Common myeloid progenitor, CD34-positive (primary cell): ENCODE measurements at places on chromosomes 2 and 18.

GRCh38 chr2:201833781-201834180 lies 27.4 kb downstream of the CDK15 start:
- no peak for DNase-seq

DNA sequence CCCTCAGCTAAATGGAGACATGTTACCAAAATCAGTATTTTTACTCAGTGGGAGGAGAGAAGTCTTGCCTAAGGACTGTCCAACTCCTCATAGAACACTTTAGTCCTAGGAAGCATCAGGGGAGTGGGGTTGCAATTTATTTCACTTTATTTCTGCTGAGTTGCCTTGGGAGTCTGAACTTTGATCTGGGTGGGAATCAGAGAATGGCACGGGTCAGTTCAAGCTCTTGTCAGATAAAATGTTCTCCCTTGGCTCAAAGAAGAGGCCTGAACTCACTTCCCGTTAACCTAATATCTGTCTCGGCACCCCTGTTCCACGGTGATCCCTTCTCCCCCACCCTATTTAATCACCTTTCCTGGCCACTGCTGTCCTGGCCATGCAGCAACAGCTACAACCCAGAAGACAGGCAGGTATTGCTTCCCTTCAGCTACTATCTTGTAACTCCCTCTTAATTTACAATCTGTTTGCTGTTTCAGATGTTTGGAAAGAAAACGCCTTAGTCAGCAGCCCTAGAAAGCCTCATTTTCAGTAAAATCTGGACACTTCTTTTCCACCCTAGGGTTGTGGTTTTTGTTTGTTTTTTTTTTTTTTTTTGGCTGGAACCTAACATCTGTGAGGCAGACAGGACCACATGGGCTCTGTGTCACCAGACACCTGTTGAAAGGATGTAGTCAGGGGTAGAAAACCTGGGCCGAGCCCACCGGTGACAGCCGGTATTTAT lies 52.5 kb downstream of the SERTAD2 start:
- no peak for DNase-seq

GRCh38 chr2:236317938-236318396 lies 53.8 kb upstream of the ASB18 start:
- no peak for DNase-seq

DNA sequence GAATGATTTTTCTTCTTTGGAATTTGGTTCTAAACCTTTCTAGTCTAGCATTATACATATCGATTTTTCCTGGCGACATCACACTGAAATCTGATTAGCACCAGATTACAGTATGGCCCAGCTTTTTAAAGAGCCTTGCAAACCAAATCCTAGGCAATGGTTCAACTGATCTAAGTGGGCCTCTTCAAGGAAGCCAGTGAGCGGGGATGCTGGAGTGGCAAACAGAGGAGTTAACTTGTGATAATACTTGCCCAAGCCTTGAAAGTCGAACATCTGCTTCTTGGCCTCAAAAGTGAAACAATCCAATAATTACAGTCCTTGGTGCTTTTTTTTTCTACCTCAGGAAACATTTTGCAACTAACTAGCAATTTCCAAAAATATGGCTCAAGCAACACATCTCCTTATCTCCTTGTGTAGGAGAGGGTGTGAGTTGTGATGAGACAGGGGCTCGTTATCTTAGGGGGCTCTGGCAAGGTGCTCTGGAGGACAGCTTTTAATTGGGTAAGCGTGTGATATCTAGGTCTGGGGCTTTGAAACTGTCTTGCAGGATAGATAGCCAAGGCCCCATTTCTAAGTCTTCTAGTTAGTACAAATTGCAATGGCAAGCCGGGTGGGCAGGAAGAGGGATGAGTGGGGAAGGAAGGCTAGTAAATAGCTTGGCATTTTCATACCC lies 240.2 kb upstream of the CCDC68 start:
- DNase-seq, result no peak

DNA sequence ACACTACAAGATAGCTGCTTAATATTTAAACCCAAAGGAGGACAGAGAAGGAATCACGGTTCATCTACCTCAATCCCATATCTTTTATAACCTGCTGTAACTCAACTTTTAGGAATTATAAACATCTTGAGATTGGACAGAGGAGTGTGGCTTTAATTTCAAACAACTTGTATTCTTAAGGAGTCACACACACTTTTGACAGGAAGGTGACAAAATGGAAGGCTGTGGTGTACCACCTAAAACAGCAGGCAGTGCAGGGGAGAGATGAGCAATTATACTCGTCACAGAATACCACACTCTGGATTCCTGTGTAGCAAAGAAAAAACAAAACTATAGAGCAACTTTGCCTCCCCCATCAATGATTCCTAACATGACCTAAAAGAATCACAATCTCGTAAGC lies 194.8 kb downstream of the ZEB2 start:
- peak; percentile 20 for DNase-seq

GRCh38 chr2:142748559-142749099 lies 128.8 kb upstream of the KYNU start:
- no peak for DNase-seq

DNA sequence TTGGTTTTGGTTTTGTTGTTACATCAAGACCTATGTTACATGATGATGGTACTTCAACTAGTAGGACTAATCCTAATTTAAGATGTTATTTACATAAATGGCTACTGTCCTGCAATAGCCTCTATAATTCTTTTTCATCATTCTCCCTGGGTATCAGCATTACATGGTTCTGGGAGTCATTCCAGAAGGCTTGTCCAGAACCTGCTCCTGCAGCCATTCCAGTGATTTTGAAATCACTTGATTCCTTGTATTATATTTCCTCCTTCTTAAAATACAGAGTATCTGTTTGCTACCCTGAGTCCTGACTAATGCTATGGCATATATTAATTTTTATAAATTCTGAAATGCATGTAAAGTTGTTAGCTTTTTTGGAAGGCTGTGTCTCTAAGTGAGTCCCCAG lies 400.5 kb upstream of the MEIS1 start:
- no peak for DNase-seq

GRCh38 chr2:229665158-229665557 lies 49.2 kb downstream of the DNER start:
- no peak for DNase-seq

DNA sequence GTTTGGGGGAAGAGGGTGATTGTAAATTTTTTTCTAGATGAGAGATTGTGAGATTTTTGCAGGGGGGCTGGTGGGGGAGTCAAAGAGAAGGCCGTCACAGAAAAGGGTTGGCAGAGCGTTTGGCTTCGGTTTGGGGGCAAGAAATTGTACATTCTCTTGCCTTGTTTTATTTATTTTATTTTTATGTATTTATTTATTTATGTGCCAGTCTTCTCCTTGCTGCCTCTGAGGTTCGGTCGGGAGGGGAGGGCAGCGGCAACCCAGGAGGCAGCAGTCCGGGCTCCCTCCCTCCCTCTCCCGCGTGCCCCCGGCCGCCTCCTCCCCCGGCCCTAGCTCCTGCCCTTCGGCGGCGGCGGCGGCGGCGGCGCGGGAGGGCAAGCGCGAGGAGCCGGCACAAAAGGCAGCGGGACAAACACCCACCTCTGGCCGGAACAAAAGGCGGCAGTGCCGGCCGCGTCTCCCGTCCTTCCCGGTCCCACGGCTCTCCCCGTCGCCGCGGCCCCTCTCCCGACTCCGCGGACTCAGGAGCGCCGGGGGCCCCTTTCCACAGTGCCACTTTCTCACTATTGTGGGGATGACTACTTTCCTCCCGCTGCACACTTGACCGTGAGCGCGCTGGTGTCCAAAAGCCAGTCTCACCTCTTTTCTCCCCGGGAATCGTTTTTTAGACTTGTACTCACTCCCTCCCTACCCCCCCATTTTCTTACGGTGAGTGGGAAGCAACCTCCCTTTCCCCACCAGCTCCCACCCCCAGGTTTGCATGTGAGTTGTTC lies 1.2 kb downstream of the BCL11A start:
- peak; percentile 39 for DNase-seq

GRCh38 chr18:48021273-48021914 lies 90.9 kb upstream of the SMAD2 start:
- no peak for DNase-seq

- no peak for DNase-seq
Measured at GRCh38 chr2:9690252-9690651, 59.5 kb upstream of the YWHAQ start.

- DNase-seq, result no peak
Measured at GRCh38 chr2:232870766-232871371, 805 bp downstream of the SNORC start.

DNA sequence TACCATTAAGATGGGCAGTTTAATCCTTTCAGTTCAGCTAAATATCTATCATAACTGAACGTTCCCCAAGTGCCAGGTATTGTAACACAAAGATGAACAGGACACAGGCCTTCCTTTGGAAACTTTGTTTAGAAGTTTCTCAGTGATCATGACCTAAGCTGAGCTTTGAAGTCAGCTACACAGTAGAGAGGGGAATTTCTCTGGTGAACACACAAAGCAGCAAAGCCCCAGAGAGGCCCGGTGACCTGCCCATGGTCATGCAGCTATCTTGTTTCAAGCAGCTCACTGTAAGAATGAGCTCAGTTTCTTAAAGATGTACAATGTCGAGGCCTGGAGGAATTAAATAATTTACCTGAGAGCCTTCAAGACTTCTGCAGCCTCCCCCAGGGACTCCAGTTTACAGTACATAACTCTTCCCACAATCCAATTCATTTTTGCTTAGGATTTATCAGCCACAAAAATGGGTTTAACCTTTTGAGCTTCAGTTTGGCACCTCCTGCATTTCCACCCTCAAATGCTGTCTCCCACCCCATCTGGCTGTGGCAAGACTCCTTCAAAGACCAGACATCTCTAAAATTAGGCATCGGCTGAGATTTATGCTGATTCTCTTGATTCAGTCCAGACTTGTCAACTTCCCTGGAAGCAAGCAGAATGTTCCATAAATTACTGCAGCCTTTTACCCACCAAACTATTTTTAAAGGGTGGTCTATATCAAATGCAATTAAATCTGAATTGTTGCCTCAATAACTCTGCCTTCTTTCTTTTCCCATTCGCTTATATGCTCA lies 325.6 kb downstream of the TXNL1 start:
- DNase-seq, result no peak

DNA sequence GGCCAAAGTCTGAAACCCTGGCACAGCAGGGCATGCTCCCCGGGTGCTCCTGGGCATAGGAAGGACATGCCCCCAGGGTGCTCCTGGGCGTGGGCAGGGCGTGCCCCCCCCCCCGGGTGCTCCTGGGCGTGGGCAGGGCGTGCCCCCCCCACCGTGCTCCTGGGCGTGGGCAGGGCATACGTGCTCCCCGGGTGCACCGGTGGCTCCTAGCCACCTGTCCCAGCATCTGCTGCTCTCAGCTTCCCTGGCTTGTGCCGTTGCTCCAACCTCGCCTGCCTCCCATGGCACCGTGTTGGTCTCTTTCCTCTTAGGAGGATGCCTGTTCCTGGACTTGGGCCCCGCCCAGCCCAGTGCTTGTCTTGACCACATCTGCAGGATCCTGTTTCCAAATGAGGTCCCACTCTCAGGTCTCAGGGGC lies 95.6 kb upstream of the CTDP1 start:
- DNase-seq, result no peak

- DNase-seq, result peak; percentile 69
Measured at GRCh38 chr2:101466426-101466825, 8.5 kb downstream of the RFX8 start.

DNA sequence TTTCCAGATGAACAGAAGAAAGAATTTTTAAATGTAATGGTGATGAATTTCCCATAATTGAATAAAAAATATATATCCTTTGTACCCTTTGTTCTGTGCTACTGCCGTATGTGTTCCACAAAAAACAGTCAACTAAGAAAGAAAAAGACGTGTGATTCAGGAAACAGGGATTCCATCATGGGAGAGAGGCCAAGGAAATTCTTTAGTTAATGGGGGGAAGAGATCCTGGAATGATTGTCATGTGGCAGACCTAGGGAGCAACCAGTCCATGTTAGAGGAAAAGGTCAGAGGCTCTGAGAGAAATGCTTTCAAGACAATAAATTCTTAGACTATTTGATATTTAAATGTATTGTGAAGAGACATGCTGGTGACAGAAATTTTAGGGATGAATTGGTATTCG lies 76.6 kb downstream of the CPO start:
- DNase-seq, result no peak

GRCh38 chr2:145106293-145106692 lies 586.4 kb upstream of the ZEB2 start:
- no peak for DNase-seq

DNA sequence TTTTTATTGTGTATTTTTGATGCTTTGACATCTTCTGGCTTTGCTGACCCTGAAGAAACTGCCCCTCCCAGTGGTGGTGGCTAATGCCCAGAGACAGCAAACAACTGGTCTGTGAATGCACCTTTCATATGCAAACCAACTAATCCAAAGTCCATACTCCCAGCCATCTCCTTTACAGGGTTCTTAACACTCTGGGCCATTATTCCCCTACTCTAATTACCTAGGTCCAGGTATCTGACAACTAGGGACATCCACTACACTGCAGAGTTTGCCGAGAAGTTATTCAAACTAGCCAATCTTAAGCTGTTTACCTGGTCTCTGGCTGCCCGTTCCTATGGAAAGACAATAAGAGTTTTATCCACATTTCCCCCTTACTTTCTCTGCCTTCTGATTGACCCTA lies 73.6 kb downstream of the FSHR start:
- no peak for DNase-seq

DNA sequence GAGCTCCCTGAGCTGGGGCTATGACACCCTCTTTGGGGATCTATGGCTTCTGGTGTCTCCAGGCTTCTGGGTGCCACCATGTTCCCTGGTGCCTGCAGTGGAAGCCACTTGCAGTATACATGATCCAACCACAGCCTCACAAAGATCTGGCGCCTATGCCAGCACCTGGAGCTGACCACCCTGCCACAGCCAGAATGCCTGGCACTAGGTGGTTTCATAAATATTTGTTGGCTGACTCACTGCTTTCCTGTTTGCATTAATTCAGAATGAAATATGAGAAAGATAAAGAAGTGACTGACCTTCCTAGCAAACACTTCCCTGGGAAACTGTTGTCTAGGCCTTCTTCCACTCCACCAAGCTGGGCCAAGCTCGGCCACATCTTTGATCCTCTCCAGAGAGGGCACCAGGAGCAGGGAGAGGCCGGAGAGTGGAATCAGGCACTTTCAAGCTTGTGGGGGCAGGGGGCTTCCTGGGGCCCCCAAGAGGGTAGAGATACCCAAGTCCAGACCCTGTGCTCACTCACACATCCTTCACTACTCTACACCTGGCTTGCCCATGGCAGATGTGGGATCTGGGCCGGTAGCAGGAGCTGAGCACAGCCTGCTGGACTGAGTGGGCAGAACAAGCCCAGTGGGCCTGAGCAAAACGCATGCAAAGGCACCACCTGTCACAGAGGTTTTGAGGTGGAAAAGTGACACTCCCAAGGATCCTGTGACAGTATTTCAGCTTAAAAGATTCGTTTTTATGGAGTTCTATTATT lies 565.7 kb downstream of the SLC4A3 start:
- DNase-seq, result no peak

- DNase-seq, result no peak
Measured at GRCh38 chr2:10373931-10374330, 71.2 kb downstream of the HPCAL1 start.

DNA sequence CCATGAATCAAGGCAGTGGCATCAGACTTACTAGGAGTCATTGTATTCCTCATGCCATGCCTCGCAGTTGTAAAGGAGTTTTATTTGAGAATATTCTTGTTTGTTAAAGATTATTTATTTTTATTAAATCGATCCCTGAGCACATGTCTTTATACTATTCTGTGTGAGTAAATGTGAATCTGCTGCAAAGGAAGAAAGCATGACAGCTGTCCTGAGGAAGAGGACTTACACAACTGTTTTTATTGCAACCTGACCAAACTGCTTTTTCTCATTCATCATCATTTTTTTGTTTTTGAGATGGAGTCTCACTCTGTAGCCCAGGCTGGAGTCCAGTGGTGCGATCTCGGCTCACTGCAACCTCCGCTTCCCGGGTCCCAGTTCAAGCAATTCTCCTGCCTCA lies 34.1 kb downstream of the INO80D start:
- DNase-seq, result no peak

- no peak for DNase-seq
Measured at GRCh38 chr2:169139993-169140767, 70.8 kb downstream of the DHRS9 start.
